ENCODE measurements at places on chromosomes 3 and 15.

DNA sequence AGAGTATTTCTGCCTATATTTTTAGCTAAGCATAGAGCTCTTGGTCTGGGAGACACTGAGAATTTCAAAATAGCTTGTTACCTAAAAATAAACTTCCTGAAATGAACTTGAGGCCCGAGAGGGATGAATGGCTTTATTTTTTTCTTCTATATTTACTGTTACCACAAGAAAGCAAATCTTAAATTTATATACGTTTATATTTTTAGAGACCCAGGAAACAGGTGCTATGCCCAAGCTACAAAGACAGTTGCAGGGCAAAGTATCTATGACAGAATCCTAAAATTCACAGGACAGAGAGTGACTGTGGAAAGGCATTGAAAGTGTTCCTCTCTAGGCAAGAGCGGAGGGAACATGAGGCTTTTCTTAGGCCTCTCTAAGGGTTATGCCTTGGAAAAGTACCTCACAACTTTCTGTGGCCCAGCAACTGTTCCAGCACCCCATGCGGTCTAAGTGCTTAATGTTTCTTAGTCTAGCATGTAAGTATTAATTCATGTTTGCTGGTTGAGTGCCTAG lies 36.5 kb downstream of the TGFBR2 start:
- DNase-seq, result no peak

DNA sequence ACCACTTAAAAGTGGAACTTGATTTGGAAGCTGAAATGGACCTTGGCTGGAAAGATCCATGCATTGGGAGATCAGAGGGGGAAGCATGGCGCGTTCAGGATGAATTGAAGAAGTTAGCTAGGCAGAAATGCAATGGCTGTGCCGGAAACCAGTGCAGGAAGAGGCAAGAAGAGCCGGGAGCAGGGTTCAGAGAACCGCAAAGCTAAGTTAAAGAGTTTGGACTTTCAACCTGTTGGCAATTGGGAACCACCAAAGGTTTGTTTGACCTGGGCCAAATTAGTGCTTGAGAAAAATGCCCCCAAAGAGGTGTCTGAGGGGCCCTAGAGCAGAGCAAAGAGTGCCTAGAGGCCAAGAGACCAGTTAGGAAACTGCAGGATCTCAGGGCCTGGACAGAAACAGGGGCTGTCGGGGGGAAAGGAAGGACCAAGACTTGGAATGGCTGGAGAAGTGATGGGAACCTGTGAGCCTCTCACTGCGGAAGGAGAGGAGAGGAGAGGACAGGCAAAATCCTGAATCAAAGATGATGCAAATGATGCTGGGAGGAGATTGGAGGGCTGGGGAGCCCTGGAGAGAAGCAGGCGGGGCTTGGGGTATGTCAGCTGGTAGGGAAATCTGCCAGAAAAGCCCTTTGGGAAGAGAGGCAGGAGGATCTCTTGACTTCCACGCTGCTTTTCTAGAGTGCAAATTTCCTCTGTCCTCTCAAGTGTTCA lies 49.3 kb downstream of the FAM174B start:
- DNase-seq, result no peak

DNA sequence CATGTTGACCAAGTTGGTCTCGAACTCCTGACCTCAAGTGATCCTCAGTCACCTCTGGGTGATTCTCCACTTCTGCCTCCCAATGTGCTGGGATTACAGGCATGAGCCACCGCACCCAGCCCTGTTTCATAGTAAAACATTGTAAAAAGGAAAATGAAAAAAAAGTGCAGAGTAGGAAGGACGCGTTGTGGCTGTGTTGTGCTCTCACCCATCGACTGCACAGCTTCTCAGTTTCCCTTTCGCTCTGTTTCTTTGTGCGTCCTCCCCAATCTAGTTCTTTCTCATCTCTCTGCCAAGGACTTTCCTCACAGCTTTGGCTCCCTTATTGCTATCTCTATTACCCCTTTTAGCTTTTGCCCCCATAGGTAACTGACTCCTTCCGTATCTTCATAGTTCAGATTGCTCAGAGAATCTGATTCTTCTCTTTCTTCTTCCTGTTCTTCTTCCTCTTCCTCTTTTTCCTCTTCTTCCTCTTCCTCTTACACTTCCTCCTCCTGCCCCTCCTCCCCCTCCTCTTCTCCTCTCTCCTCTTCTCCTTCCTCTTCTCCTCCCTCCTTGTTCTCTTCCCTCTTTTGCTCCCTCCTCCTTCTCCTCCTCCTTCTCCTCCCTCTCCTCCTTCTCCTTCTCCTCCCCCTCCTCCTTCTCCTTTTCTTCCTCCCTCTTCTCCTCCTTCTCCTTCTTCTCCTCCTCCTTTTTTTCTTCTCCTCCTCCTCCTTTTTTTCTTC lies 81.1 kb upstream of the VGLL4 start:
- DNase-seq, result no peak

DNA sequence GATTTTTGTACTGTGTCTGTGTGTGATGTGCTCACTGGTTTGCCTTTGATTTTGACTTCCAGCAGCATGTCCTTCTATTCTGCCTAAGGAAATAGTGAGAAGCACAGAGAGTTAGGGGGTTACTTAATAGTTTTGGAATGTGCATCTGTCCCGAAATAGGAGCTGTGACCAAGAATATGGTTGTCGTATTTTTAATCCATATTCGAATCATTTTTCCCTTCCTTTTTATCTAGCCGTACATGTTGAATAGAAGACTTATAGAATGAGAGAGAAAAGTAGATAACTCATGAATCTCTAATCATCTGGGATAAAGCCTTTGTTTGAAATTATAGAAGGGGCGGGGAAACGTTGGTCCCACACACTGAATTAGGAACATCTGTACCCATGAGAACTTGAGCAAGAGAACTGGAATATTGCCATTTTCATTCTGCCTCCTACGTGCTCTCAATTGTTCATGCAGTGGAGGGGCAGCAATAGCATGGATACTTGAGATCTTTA lies 23.6 kb downstream of the CRTC3 start:
- DNase-seq, result no peak

DNA sequence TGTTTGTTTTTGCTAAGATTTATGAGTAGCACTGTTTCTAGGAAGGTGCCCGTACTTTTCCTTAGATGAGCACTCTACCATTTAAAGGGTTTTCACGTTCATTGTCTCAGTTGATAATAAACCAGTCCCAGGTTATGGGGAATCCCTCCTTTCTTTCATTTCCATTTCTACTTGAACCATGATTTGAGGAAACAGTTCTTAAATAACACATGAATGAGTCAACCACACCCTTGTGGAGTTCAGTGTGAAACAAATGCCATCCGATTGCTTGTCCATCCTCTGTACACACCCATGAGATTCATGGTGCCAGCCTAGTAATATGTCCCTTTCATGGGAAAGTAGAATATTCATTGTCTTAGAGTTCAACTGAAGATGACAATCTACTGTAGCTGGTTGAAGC lies 23.1 kb downstream of the CMTM8 start:
- DNase-seq, result no peak

DNA sequence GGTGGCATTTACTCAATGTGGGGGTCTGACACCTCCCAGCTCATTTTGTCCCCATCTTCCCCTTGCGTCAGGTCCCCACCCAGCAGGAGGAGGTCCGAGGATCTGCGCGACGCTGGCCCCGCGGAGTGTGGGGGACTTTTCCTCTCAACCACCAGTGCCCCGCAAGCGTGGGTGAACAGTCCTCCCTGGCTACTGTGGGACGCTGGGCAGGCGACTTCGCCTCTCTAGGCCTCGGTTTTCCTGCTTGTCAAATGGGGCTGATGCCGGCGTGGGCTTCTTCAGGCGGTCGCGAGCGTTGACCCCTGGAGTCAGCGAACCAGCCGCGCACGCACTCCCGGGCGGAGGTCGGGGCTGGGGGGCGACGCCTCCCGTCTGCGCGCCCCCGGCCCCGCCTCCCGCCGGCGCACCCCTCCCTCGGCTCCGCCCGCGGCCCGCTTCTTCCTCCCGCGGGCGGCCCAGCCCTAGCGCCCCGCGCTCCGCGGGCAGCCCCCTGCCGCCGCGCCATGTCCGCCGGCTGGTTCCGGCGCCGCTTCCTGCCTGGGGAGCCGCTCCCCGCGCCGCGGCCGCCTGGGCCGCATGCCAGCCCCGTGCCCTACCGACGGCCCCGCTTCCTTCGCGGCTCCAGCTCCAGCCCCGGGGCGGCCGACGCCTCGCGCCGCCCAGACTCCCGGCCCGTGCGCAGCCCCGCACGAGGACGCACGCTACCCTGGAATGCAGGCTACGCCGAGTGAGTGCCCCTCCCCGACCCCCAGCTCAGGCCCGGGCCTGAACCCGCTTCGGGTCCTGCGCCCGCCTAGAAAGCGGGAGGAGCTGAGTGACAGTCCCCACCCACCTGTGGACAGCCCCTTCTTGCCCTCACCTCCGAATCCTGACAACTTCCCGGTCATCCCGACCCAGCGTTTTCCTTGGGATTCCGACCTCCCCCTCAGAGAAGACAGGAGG lies at the start of gene PPM1M:
Gene PPM1M (plus strand): TSS at position 438 of the 942 bp plus-strand sequence. CDS start 66 bp downstream, at position 504.
- no peak for DNase-seq

- no peak for DNase-seq
Observed at GRCh38 chr3:122200661-122201060, 17.2 kb downstream of the CASR start.

DNA sequence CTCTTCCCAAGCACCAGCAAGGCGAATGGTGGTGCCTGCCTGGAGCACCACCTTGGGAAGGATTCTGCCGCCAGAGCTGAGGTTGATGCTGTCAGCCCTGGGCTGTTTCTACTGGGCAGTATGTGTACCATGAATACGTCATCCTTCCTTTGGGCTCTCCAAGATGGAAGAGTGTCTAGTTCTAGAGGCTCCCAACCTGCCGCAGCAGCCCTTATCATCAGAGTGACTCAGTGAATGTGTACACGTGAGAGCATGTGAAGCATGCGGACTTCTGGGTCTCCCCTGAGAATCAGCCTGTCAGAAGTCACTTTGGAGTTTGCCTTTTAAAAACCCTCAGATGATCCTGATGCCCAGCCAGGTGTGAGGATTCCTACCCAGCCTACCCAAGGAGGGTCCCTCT lies 20.9 kb downstream of the PLA2G4D start:
- no peak for DNase-seq

DNA sequence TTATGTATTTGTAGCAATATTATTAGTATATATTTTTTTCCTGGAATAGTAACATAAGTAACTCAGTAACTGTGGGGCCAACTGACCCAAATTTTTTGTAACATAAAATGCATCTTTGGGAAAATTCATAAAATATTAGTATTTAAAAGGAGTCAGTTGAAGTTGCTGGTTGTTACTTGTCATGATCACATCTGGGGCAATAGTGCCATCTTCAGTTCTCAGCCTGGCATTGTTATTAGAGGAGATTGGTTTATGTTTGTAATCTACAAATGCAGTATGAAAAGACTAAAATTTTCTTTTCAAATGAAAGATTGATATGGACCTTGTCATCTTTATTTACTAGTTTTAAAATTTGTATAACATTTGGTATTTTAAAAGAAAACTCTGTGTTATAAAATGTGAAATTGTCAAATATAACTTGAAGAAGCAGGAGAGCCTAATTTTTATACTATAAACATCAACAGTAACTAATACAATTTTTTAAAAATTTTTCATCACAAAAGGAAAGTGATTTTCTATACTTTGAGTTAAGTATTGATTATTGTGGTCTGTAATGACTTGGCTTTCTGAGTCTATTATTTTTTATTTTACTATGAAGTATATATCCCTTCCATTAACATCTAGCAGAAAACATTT lies 38.8 kb upstream of the MLF1 start:
- no peak for DNase-seq
